ENCODE measurements at places on chromosomes 6 and 20. TPM values are rescaled to one million over a fixed set of nuclear protein-coding genes. Genes with fewer than 3 reads are reported as not detected.

The HLA-DRB1 gene
- total RNA-seq = 55.4 TPM

The SYNJ2 gene
- 30.3 TPM for total RNA-seq

The CD40 gene
- total RNA-seq = 10.1 TPM

The SAMD3 gene
- total RNA-seq = not detected

The KIZ gene
- 4.2 TPM for total RNA-seq

The TMC2 gene
- total RNA-seq = not detected

The MOG gene
- total RNA-seq = not detected

The TPX2 gene
- 25.2 TPM for total RNA-seq

The IL20RA gene
- total RNA-seq = 1.0 TPM

The C4B gene
- total RNA-seq = 0.97 TPM
